ENCODE measurements at places on chromosomes 6 and 20. TPM values are rescaled to one million over a fixed set of nuclear protein-coding genes. Genes with fewer than 3 reads are reported as not detected.

The ZNF831 gene
- total RNA-seq = not detected

- DNase-seq = no peak
- no peaks in the 10 kb centered on the region for H3K27me3 ChIP-seq
Observed at GRCh38 chr20:13147971-13148370, 73.1 kb upstream of the ISM1 start.

DNA sequence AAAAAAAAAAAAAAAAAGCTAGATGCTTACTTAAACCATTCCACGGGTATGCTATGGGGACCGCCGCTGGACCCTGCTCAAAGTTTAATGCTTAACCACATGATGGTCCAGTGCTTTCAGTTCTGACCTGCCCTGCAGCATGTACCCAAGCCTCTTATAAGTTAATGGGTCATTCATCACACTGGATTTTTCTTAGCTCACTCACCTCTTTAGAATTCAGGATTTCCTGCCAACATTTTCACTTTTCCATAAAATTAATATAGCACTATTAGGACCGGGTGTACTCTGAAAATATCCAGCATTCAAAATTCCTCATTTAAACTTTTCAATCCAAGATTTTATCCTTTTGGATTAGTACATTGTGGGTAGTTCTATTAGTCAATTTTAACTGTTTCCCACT lies 140.8 kb downstream of the ALDH8A1 start:
- no peak for DNase-seq
- H3K4me1 ChIP-seq = no peaks in the 10 kb centered on the region
- no peaks in the 10 kb centered on the region for H3K36me3 ChIP-seq

DNA sequence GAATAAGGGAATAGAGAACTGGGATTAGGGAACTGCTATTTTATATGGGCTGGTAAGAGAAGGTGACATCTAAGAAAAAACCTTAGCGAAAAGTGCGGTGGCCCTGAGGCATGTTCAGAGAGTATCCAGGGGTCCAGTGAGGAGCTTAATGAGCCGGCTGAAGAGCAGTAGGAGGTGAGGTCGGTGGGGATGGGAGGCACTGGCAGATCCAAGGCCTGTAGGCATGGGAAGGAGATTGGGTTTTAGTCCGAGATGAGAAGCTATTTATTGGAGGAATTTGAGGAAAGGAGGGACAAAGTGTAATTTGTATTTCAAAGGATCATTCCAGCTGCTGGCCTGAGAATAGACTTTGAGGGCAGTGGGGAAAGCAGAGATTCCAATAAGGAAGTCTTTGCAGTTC lies 123.8 kb downstream of the QKI start:
- peak overlapping the region; percentile 57 for H3K27ac ChIP-seq
- DNase-seq = no peak
- H3K36me3 ChIP-seq = no peaks in the 10 kb centered on the region
- H3K27me3 ChIP-seq = no peaks in the 10 kb centered on the region
- H3K4me1 ChIP-seq = peaks cover 43% of the 10 kb centered on the region

GRCh38 chr6:33785778-33786177 lies 3.2 kb downstream of the LEMD2 start:
- H3K36me3 ChIP-seq = no peaks in the 10 kb centered on the region
- no peak for DNase-seq
- peak overlapping the region; percentile 68 for H3K4me3 ChIP-seq
- H3K4me1 ChIP-seq = peaks cover 66% of the 10 kb centered on the region
- peaks cover 7% of the 10 kb centered on the region for H3K27me3 ChIP-seq
- peak overlapping the region; percentile 48 for H3K27ac ChIP-seq

GRCh38 chr6:112717856-112718255 lies 370.7 kb downstream of the RFPL4B start:
- H3K36me3 ChIP-seq = no peaks in the 10 kb centered on the region
- no peaks in the 10 kb centered on the region for H3K4me1 ChIP-seq
- no peak overlapping the region for H3K4me3 ChIP-seq
- no peak overlapping the region for H3K27ac ChIP-seq
- no peaks in the 10 kb centered on the region for H3K27me3 ChIP-seq

The EDN3 gene
- total RNA-seq = not detected

The MYH7B gene
- 1.5 TPM for total RNA-seq

GRCh38 chr6:8674126-8674525 lies 238.8 kb upstream of the SLC35B3 start:
- no peak overlapping the region for H3K27ac ChIP-seq
- no peak for DNase-seq
- no peaks in the 10 kb centered on the region for H3K27me3 ChIP-seq
- no peaks in the 10 kb centered on the region for H3K4me1 ChIP-seq

- H3K27ac ChIP-seq = no peak overlapping the region
- no peak for DNase-seq
- H3K4me3 ChIP-seq = no peak overlapping the region
- H3K36me3 ChIP-seq = no peaks in the 10 kb centered on the region
Observed at GRCh38 chr6:51613558-51613957, 473.9 kb downstream of the PKHD1 start.

The MCHR2 gene
- total RNA-seq = not detected

All from glutamatergic neuron (in vitro differentiated cells).